ENCODE measurements at places on chromosomes 7 and 10.

- no peak for DNase-seq
Observed at GRCh38 chr10:75117995-75118394, 6.5 kb downstream of the SAMD8 start.

- DNase-seq = no peak
Observed at GRCh38 chr7:145928937-145929336, 187.7 kb upstream of the CNTNAP2 start.

DNA sequence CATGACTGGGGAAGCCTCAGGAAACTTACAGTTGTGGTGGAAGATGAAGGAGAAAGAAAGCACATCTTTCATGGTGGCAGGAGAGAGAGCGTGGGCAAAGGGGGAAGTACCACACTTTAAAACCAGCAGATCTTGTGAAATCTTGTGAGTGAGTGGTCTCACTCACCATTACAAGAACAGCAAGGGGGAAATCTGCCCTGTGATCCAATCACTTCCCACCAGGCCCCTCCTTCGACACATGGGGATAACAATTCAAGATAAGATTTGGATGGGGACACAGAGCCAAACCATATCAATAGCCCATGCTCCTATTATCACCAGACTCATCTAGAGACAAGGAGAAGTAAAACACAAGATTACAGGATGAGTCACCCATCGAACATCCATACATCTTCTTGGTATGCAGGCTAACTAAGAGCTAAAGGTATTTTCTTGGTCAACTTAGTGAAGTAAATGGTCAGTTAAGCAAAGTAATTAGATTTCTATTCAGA, 55.3 kb upstream of the YAE1 start:
- DNase-seq = no peak

DNA sequence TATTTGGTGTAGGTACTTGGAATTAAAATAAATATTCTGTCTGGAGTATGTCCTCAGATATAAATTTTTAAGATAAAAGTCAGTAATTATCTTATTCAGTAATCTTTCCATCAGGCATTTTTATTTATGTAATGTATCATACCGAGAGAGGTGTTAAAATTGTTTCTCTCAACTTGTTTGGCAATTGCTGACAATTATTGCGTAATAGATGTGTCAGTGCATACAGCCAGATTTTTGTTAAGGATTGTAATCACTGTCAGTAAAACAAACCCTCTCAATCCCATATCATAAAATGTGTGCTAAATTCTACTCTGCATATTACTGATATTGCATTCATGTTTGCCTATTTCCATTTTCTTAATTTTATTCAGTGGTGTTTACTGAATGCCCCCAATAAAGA, 69.2 kb downstream of the CNTNAP2 start:
- DNase-seq = no peak

DNA sequence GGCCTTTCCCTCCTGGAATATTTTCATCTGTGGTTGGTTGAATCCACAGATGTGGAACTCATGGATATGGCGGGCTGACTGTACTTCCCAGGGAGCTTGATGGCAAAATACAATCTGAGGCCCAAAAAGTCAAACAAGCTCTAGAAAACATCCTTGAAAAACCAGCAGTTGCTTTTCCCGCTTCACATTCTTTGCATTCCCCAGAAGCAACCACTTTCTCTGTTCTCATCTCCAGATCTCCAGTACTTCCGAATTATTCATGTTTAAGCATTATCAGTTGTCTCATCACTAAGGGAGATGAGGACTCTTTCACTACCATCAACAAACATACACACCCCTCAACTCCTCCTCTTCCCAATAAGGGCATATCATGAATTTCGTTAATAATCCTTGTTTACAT, 55.3 kb downstream of the KIF5B start:
- no peak for DNase-seq

GRCh38 chr7:43799605-43800004, 41.1 kb downstream of the BLVRA start:
- no peak for DNase-seq

GRCh38 chr7:155145477-155146255, 75.5 kb downstream of the HTR5A start:
- no peak for DNase-seq

DNA sequence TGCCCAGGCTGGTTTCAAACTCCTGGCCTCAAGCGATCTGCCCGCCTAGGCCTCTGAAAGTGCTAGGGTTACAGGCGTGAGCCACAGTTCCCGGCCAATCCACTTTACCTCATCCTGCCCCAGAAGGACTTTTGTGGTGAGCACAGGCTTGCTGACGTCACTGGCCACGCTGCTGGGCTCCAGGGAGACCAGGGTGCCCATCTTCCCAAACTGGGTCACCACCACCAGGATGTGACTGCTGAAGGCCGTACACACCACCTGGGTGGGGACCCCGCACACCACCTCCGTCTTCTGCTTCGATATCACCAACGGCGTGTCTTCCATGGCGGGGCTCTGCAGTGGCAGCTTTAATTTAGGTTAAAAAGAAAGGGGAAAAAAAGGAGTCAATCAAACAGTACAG, 816 bp downstream of the PSMG3 start:
- no peak for DNase-seq

DNA sequence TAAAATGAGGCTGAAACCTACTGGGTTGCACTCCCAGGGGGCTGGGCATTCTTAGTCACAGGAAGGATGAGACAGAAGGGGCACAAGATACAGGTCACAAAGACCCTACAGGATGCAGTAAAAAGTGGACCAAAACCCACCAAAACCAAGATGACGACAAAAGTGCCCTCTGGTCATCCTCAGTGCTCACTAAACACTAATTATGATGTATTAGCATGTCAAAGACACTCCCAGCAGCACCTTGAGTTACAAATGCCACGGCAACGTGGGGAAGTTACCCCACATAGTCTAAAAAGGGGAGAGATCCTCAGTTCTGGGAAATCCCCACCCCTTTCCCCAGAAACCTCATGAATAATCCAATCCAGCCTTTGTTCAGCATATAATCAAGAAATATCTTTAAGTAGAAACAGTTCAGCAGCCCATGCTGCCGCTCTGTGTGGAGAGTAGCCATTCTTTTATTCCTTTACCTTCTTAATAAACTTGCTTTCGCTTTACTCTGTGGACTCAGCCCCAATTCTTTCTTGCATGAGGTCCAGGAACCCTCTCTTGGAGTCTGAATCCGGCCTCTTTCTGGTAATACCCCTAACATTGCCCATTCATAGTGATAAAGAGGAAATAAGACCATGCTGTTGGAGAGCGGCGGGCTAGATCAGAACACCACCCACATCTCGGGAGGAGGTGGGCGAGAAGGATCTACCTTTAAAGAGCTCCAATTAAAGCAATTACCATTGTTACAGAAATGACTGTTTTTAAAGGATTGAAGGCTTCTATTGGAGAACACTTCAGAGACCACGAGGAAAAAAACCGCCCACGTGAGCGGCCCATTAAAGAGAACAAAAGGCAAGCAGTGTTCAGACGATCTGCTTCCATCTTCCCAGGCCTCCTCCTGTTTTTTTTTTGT, 170.9 kb downstream of the USP6NL start:
- DNase-seq = no peak

GRCh38 chr10:60555700-60556099, 166.0 kb upstream of the ANK3 start:
- DNase-seq = no peak

- no peak for DNase-seq
Observed at GRCh38 chr7:137953043-137953664, 48.7 kb downstream of the CREB3L2 start.

DNA sequence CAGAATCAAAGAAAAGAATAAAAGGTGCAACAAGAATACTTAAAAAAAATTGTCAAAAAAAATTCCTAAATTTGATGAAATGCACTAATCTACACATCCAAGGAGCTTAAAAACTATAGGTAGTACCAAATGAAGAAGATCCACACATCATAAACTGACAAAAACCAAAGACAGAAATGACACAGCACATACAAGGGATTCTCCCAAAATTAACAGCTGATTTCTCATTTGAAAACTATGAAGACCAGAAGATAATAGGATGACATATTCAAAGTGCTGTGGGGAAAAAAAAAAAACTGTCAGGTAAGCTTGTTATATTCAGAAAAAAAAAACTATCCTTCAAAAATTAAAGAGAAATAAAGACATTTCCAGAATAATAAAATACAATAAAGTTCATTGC, 618.2 kb downstream of the TNS3 start:
- no peak for DNase-seq

DNA sequence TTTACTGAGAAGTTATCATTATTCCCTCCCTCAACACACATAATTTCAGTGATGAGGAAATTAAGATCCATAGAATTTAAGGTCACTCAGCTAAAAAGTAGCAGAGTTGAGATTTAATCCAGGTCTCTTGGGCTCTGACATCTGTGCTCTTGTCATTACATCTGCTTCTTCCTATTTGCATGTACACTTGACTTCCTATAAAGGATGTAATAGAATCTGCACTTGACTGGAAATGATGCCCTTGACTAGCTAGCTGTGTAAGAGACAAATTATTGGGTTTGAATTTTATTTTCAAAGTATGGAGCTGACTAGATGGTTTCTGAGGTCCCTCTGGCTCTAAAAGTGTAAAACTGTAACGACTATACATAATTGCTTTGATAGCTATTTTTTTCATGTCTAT, 59.5 kb downstream of the AGK start:
- no peak for DNase-seq

DNA sequence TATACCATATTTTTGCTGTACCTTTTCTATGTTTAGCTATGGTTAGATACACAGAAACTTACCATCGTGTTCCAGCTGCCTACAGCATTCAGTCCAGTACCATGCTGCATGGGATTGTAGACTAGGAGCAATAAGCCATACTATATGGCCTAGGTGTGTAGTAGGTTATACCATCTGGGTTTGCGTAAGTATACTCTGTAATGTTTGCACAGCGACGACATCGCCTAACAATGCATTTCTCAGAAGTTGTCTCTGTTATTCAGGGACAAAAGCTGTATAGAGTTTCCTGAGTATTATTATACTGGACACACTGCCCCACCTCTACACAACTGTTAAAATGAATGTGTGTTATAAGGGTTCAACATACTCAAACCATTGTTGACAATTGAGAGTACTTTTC, 93.8 kb upstream of the MKI67 start:
- DNase-seq = no peak

- DNase-seq = no peak
Observed at GRCh38 chr7:12290761-12291160, 79.7 kb downstream of the TMEM106B start.

GRCh38 chr7:23022851-23023250, 8.9 kb upstream of the HYCC1 start:
- DNase-seq = no peak

- no peak for DNase-seq
Observed at GRCh38 chr10:27638071-27638750, 107.4 kb downstream of the MKX start.

GRCh38 chr10:61750943-61751471, 88.3 kb downstream of the CABCOCO1 start:
- peak; percentile 53 for DNase-seq

All from NCI-H2081 (cell line).